NCI-H2171 treated with DMSO at 0.1 percent for 48 hours (cell line): ENCODE measurements at places on chromosomes 1 and 21.

- no peak for DNase-seq
Observed at GRCh38 chr1:245395680-245396079, 240.9 kb downstream of the KIF26B start.

- no peak for DNase-seq
Observed at GRCh38 chr1:220092694-220093093, 1.2 kb upstream of the IARS2 start.

DNA sequence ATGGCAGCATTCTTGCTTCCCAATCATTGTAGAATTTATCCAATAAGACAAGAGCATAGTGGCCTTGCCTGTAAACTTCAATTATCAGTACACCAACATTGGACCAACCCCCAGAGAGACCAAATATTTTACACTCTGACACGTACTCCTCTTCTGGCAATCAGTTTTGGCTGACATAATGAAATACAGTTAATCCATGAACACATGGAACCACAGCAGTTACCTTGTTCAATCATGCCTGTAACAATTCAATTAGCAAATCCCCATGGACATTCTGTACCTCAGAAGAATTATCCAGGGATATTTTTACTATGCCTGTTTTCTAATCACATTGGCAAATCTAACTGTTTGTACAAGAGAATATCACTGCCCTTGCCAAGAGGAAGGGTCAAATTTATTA is 2162.0 kb downstream of the MRPL39 start:
- DNase-seq, result peak; percentile 95

DNA sequence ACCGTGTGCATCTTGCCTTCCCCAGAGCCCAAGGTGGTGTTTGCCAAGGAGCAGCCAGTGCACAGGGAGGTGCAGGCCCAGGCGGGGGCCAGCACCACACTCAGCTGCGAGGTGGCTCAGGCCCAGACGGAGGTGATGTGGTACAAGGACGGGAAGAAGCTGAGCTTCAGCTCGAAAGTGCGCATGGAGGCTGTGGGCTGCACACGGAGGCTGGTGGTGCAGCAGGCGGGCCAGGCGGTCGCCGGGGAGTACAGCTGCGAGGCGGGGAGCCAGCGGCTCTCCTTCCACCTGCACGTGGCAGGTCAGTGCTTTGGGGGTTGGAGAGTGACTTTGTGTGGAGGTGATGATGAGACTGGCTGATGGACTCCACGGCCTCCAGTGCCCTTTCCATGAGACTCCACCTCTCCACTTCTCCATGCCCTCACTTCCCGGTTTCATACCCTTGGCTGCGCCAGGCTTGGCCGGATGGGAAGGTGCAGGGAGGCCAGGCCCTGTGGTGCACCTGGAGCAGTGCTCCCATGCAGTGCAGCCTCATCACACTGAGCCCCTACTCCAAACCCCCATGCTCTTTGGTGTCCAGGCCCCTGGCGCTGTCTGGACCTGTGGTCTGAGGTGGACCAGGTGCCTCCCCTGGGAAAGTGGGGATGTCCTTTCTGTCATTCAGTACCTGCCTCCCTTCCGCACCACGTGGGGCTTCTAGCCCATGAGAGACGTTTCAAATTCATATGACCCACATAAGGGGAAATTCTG is 49.0 kb downstream of the OBSCN start:
- DNase-seq, result no peak

DNA sequence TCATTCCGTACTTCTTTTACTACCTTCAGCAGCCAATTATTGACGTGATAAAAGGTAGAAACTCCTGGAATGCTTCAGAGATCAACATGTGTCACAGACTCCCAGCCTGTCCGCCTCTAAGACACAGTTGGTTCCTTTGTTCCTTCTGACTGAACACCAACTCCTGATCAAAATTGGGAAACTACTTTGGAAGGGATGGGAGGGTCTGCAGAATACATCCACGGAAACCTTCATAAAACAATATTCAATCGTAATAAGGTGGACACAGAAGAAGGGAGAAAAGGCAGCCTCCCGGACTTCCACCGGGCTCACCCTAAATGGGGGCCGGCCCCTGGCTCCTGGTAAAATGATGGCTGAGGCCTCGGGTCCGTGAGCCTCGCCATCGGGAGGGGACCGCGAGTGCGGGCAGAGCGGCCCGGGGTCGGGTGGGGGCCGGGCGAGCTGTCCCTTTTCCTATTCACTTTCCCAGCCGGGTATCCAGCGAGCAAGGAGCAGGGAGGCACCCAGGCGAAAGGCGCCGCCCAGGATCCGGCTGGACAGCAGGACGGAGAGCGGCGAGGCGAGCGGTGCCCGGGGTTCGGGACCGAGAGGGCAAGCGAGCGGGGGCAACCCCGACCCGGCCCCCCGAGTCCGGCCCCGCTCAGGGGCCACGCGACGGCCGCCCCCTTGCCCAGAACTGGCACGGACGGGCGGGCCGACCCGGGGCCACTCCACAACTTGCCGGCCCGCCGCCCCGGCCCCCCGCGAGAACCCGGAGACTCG is 805 bp downstream of the NRIP1 start:
- no peak for DNase-seq

- no peak for DNase-seq
Observed at GRCh38 chr1:25742316-25742715, 57.7 kb upstream of the SELENON start.
